ENCODE measurements at places on chromosomes 2 and 18.
A peak's percentile ranks its signal among the peaks of the same experiment; 100 is the strongest.

DNA sequence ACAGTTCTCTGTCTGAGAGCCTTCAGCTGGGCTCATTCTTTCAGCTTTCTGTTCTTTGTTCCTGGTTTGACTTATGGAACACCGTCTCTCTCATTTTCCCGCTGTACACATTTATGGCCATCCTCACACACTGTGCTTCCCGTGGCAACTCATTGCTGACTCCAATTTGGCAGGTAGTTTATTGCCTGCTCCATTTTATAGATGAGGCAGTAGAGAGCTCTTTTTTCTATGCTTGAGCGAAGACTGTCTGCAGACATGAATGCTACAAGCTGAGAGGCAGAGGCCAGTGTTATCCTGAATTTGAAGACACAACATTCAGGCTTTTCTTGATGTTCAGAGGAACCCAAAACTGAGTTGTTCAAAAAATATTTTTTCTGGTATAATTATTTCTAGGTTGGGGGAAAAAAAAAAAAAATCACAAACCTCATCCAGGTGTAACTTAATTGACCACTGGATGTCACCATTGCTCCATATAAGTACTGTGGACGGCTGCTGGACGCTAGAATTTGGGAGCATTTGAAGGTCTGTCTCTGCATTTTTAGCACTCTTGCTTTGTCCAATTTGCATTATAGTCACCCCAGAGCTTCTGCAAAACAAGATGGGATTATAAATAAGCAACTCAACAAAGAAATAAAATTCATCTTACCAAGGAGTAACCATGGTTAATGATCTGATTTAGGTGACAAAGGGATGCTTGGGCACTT is 83.5 kb downstream of the HRH4 start:
- peak; percentile 61 for DNase-seq
- no peaks in the 10 kb centered on the region for H3K27me3 ChIP-seq
- H3K4me1 ChIP-seq: no peaks in the 10 kb centered on the region
- no peaks in the 10 kb centered on the region for H3K36me3 ChIP-seq
- no peak overlapping the region for H3K4me3 ChIP-seq

DNA sequence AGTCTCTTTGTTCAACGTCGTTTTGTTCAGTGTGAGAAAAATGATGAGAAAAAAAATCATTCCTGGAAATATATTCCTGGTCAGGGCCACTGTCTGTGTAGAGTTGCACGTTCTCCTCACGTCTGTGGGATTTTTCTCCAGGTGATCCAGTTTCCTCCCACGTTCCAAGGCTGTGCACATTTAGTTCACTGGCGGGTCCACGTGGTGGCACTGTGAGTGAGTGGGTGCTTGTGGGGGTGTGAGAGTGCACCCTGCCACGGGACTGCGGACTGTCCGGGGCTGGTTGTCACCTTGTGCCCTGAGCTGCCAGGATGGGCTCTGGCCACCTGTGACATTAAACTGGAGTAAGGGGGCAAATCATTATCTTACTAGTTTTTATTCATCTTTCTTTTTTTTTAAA is 30.3 kb upstream of the ACYP2 start:
- H3K4me1 ChIP-seq: no peaks in the 10 kb centered on the region
- no peaks in the 10 kb centered on the region for H3K27me3 ChIP-seq
- no peak overlapping the region for H3K27ac ChIP-seq
- H3K36me3 ChIP-seq: no peaks in the 10 kb centered on the region
- no peak overlapping the region for H3K4me3 ChIP-seq

GRCh38 chr18:79547413-79548076 is 132.1 kb upstream of the CTDP1 start:
- no peak for DNase-seq
- no peaks in the 10 kb centered on the region for H3K4me1 ChIP-seq
- no peak overlapping the region for H3K4me3 ChIP-seq
- no peaks in the 10 kb centered on the region for H3K36me3 ChIP-seq

DNA sequence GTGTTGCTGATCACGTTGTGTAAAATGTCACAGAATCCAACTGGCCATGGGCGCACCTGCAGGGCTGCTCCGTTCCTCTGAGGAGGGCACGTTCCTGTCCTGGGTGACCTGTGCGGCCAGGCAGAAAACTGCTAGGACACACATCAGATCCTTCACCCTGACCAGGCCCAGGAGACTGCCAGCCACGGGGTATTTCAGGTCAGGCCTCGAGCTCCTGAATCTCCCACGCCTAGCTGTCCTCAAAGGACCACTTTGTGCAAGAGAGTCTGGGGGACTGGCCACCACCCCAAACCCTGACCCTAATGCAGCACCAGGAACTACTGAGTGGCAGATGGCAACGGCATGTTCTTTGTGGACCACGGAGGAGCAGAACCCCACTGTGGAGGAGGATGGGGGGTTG is 11.1 kb downstream of the PRLH start:
- peaks cover 5% of the 10 kb centered on the region for H3K36me3 ChIP-seq
- no peak overlapping the region for H3K27ac ChIP-seq
- no peaks in the 10 kb centered on the region for H3K27me3 ChIP-seq
- peaks cover 8% of the 10 kb centered on the region for H3K4me1 ChIP-seq
- H3K4me3 ChIP-seq: no peak overlapping the region
- DNase-seq: no peak

DNA sequence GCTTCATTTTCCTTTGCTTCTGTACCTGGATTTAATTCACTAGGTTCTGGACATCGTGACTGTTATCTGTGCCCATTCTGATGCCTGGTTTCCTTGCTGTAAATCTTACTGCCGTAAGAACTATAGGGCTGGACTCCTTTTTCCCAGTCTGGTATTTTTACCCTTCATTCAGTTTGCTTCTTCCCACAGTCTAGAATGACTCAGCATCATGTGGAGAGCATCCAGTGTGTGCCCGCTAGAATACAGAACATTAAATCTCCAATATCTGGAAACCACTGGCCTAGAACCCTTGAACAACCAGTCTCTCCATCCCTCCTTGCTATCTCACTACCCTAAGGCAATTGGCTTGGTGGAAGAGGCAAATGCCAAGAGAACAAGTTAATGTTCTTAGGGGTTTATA is 1075.4 kb upstream of the ZEB2 start:
- H3K4me3 ChIP-seq: no peak overlapping the region
- H3K4me1 ChIP-seq: peaks cover 40% of the 10 kb centered on the region
- H3K27me3 ChIP-seq: no peaks in the 10 kb centered on the region
- peaks cover 4% of the 10 kb centered on the region for H3K36me3 ChIP-seq

DNA sequence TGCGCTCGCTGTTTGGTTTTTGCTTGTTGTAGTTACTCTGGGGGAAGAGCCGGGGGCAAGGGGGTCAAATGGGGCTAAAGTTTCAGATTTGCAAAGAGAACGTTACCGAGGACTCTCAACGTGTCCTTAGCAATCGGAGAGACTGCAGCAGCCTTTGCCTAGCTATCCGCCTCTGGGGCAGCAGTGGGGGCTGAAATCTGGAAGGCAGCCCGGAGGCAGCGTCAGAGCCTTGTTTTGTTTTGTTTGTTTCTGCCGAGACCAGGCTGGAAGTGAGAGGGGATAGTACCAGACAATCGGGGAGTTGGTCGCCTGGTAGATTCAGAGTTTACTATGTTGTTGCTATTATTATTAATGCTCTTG is 1.2 kb downstream of the CDH20 start:
- no peak overlapping the region for H3K27ac ChIP-seq
- peak overlapping the region; percentile 25 for H3K4me3 ChIP-seq
- H3K36me3 ChIP-seq: no peaks in the 10 kb centered on the region
- H3K4me1 ChIP-seq: peaks cover 6% of the 10 kb centered on the region

DNA sequence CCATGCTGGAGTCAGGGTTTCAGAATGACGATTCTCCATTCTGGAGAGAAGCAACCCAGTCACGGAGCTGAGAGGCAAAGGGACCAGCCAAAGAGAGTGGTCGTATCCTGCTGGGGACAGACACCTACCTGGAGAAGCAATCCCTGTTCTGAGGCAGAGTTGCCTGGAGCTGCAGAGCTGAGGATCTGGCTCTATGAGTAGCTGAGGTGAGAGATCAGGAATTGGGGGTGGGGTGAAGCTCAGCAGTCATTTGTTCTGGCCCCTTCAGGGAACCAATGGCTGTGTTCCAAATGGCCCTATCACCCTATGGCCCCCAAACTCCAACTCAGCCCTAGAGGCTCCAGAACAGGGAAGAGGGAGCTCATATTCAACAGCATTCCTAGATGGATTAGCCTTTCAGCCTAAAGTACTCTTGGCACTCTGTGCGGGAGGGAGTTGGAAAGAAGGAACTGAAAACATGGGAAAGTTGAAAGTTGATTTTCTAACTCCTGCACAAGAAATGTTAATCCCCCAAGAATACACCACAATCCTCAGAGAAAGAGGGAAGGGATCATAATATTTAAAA is 3.3 kb upstream of the ATRAID start:
- H3K4me3 ChIP-seq: no peak overlapping the region
- H3K36me3 ChIP-seq: peaks cover 37% of the 10 kb centered on the region
- peaks cover 14% of the 10 kb centered on the region for H3K4me1 ChIP-seq
- H3K27ac ChIP-seq: no peak overlapping the region

DNA sequence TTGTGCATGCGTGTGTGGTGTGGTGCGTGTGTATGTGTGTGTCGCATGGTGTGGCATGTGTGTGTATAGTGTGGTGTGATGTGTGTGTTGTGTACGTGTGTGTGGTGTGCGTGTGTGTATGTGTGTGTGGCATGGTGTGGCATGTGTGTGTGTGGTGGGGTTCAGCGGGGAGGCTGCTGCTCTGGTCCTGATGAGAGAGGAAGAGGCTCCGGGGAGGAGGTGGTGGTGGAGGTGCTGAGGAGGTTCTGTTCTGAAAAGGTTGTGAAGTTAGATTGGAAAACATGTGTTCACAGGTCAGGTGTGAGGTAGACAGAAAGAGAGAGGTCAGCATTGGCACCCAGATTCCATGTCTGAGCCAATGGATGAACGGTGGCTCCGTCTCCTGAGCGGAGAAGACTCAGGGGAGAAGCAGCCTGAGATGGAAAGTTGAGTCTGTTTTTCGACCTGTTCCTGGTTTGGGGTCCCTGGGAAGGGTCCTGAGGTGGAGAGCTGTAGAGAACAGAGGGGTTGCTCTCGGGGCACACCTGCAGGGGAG is 67.2 kb upstream of the HDAC4 start:
- H3K27ac ChIP-seq: no peak overlapping the region
- no peak for DNase-seq
- peaks cover 6% of the 10 kb centered on the region for H3K4me1 ChIP-seq
- H3K27me3 ChIP-seq: peaks cover 11% of the 10 kb centered on the region
- no peak overlapping the region for H3K4me3 ChIP-seq

- no peaks in the 10 kb centered on the region for H3K4me1 ChIP-seq
- H3K27me3 ChIP-seq: no peaks in the 10 kb centered on the region
- peaks cover 6% of the 10 kb centered on the region for H3K36me3 ChIP-seq
- H3K27ac ChIP-seq: no peak overlapping the region
- no peak overlapping the region for H3K4me3 ChIP-seq
Measured at GRCh38 chr2:8511868-8512612, 169.8 kb upstream of the ID2 start.
